Tibial nerve (tissue), 4 donors: ENCODE measurements at places on chromosomes 1 and 21.

GRCh38 chr21:22136740-22137139, 1138.5 kb downstream of the NCAM2 start:
- DNase-seq = no peak

DNA sequence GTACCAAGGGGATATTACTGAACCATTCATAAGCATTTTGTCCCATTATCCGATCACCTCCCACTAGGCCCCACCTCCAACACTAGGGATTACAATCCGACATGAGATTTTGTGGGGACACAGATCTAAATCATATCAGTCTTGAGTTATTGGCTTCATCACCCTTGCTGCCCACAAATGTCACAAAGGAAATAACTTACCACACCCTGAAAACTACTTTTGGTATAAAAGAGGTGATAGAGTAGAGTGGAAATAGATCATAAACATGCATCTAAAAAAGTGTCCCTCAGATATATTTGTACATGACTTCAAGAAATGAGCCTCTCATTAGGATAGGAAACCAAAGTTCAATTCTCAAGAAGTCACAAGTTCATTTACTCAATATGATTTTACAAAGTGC, 22.6 kb upstream of the FCRL3 start:
- DNase-seq = no peak

GRCh38 chr1:7389201-7389905, 381.7 kb upstream of the VAMP3 start:
- DNase-seq = no peak

DNA sequence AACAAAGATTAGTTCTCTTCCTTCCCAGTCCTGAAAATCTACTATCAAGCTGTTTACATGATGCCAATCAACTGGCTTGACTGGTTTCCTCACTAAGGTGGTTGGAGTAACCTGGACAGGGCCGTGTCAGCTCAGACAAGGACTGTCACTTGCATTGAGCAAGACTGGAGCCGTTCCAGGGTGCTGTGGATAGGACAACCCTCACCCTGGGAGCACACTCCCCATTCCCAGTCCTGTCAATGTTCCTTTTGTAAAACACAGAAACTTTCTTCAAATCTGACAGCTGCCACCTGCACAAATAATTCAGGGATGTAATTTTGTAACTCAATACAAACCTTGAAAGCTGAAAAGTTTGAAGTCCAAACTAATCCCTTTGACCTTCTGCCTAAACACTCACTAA, 31.4 kb downstream of the PLPP3 start:
- DNase-seq = no peak

DNA sequence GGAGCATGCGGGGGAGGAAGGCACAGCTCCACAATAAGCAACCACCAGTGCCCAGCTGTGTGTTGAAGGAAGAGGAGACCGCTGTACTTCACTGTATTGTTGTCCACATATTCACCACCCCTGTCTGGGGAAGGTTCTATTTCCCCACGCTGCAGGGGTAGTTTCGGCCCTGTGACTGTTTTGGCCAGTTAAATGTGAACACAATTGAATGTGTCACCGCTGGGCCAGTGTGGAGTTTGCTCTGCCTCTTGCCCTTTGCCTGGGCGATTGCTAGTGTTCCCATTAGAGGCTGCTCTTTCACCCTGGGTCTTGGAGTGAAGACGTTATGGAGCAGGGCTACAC, 32.6 kb downstream of the UBE4B start:
- no peak for DNase-seq

GRCh38 chr21:26425576-26425975, 147.5 kb downstream of the CYYR1 start:
- DNase-seq = no peak

- no peak for DNase-seq
Observed at GRCh38 chr21:46117586-46118315, 19.8 kb downstream of the COL6A2 start.

DNA sequence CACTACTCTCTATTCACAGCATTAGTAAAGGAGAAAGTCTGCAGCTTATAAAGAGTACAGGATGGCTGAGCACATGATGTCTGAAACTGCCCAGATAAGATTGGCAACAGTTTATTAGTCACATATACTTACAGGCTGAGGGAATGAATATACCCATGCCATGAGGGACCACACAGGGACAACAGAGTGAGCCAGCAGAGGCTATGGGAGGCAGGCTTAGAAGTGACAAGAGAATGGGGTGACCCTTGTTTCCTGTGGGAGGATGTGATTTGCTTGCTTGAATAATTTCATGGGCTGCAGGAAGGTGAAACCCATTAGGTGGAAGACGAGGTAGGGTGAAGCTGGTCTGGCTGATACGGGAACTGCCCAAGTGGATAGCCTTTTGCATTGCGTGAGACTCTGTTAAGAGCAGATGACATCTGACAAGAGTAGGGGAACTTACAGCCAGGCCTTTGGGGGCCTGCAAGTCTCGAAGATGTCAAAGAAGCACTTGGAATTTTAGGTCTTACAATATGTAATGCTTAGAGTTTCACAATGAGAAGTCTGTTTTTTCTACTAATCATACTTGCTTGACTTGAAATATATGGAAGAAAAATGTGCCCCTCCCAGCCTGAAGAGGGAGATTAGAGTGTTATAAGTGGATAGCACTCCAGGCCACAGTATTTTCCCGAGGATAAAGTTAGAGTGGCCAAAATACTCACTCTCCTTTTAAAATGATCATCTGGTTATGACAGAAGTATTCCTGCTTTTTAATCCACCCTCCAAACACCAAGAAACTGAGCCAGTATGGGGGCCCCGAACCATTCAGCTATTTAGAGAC, 34.6 kb upstream of the TNFSF4 start:
- no peak for DNase-seq

DNA sequence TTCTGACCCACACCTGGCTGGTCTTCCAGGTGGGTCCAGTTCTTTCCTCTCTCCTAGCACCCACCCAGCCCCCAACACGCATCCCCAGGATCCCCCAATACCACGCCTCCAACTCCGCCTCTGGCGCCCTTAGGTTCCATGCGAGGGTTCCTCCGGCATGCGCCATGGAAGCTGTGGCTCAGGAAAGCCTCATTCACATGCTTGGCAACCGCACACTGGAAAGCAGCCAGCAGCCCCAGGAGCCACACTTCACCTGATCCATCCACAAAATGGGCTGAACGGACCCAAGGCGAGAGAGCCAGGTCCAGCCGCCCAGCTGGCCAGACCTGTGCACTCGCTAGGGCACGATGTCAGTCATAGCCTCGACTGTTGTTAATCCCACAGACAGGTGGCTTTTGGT, 161.2 kb downstream of the PSMG1 start:
- no peak for DNase-seq

- DNase-seq = no peak
Observed at GRCh38 chr1:10869933-10870332, 73.5 kb upstream of the CASZ1 start.

- DNase-seq = no peak
Observed at GRCh38 chr21:36255663-36256062, 64.3 kb upstream of the MORC3 start.

- no peak for DNase-seq
Observed at GRCh38 chr1:2318314-2319278, 72.8 kb downstream of the MORN1 start.

DNA sequence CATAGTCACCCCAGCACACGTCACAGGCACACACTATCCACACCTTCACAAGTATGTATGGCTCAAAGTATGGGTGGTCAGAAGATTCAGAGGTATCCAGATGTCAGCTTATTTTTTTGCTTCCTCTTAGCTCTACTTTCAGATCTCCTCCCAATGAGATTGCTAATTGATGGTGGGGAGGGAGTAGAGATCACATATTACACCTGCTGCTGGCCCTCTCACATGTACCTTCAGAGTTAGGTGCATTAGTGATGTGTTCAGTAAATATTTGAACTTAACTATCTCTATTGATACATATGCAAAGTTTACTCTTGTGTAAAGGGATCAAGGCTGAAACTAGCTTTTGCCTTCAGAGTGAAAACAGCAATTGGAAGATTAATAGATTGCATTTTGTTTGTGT, 262.6 kb downstream of the PCP4 start:
- DNase-seq = no peak

GRCh38 chr1:22602060-22602740, 34.2 kb upstream of the C1QA start:
- DNase-seq = no peak

GRCh38 chr1:6137758-6138157, 42.4 kb downstream of the CHD5 start:
- DNase-seq = no peak

DNA sequence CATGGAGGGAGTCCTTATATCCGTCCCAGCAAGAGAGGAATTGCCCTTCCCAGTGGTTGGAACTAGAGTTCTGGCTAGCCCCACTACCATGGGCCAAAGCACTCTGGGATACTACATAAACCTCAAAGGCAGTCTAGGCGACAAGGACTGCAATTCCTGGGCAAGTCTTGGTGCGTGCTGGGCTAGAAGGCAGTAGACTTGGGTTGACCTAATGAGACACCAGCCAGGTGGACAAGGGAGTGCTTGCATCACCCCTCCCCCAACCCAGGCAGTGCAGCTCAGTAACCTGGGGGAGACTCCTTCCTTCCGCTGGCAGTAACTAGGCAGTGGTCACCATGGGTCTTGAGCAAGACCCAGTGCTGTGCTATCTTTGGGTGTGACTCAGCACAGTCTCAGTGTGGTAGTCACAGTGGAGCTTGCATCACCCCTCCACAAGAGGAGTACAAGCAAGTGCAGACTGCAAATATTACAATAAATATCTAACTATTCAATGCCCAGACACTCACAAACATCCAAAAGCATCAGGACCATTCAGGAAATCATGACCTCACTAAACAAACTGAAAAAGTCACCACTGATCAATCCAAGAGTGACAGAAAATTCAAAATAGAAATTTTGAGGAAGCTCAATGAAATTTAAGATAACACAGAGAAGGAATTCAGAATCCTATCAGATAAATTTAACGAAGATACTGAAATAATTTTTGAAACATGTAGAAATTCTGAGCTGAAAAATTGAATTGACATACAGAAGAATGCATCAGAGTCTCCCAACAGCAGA, 84.7 kb upstream of the LYPLAL1 start:
- DNase-seq = peak; percentile 12

DNA sequence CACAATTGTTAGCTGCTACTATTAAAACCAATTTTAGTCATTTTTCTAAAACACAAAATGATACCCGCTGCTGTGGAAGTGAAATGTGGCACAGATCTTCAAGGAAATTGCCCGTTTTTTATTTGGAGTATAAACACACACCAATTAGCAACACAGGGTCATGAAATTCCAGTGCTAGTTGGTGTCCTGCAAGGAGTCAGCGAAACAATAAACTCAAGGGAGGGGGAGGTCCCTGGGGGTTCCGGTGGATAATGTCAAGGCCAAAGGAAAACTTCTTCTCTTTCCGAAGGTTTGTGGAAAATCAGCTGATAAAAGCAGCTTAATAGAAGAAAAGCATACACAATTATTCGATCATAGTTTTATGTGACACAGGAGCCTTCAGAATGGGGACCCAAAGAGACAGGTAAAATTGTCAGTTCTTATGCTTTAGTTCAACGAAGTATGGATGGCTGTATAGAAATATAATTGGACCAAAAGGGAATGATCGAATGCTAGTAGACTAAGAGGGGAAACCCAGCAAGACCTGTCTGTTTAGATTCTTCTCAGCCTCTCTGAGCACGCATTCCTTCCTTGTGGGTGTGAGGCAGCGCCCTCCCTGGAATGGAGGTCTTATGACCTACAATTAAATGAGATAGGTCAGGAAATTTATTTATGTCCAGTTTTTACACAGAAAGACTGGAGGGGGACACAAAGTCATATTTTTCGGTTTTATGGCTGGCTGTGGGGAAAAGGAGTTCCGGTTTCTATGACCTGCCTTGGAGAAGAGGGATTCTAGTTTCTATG, 65.9 kb downstream of the KCNK1 start:
- DNase-seq = no peak

GRCh38 chr1:196361112-196361714, 247.0 kb downstream of the KCNT2 start:
- DNase-seq = no peak

GRCh38 chr1:84272401-84272800, 29.1 kb upstream of the SAMD13 start:
- DNase-seq = no peak

DNA sequence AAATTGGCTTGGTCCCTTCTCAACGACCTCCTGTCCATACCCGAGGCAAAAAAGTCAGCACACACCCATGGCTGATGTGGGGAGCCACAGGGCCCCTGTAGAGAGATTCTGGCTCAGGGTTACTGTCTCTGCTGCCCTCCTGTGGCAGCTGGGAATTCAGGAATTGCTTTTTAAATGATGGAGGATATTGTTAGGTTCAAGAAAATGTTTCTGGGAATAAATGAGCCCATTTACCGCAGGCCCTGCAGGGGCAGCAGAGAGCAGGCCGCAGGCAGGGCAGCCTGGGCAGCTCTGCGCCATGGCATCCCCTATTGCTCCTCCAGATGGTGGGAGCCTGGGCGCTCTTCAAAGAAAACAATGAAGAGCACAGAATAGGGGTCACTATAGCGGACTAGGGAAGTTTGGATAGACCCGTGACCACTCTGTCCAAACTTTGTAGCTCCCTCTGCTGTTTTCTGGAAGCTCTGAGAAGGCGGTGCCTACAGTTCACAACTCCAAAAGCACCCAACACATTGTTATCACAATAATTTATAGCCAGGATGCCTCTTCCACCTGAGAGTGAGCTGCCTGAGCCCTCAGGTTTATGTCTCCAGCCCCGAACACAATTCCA, 201.1 kb downstream of the BACH1 start:
- DNase-seq = no peak

GRCh38 chr1:234881893-234882771, 246.5 kb downstream of the TOMM20 start:
- DNase-seq = no peak

- no peak for DNase-seq
Observed at GRCh38 chr1:162974810-162975209, 94.4 kb upstream of the RGS4 start.

DNA sequence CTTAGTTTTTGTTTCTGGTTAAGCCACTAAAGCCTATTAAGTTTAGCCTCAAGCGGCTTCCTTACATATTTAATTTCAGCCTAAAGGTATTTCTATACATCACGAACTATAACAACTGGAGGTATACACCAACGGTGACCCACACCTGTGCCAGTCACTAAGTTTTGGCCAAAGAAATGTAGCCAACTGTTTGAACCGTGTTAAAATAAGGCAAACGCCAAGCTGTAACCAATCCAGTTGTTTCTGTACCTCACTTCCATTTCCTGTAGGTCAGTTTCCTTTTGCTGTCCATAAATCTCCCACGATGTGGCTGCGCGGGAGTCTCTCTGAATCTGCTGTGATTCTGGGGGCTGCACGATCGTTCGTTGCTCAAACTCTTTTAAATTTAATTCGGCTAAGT, 5.6 kb upstream of the ERO1B start:
- no peak for DNase-seq

DNA sequence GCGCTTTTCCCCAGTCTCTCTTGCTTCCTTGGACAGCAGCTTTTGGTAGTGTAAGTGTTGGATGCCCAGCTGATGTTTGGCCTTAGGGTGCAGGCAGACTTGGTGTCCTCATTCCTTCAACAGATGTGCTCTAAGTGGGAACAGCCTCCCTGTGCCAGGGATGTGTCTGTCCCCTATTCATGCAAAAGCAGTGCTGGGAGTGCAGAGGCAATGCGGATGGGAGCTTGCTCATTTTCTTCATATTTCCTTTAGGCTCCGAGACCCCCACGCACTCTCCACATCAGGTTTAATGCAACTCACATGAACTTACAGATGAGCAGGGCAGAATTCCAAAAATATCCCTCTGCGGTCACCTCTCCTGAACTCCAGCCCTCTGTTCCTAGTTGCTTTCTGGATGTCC, 96.1 kb downstream of the IER5 start:
- DNase-seq = no peak

GRCh38 chr1:240522122-240522822, 89.7 kb downstream of the GREM2 start:
- DNase-seq = no peak

- no peak for DNase-seq
Observed at GRCh38 chr1:60149251-60149650, 75.7 kb upstream of the C1orf87 start.
